GM19239 (cell line): ENCODE measurements at places on chromosomes 12 and 14.

GRCh38 chr14:104100171-104101085 is 14.9 kb downstream of the ASPG start:
- no peak for DNase-seq

- DNase-seq = no peak
Observed at GRCh38 chr12:94617101-94617500, 33.3 kb downstream of the TMCC3 start.

- DNase-seq = peak; percentile 26
Observed at GRCh38 chr12:103884316-103884715, 43.3 kb upstream of the NT5DC3 start.

DNA sequence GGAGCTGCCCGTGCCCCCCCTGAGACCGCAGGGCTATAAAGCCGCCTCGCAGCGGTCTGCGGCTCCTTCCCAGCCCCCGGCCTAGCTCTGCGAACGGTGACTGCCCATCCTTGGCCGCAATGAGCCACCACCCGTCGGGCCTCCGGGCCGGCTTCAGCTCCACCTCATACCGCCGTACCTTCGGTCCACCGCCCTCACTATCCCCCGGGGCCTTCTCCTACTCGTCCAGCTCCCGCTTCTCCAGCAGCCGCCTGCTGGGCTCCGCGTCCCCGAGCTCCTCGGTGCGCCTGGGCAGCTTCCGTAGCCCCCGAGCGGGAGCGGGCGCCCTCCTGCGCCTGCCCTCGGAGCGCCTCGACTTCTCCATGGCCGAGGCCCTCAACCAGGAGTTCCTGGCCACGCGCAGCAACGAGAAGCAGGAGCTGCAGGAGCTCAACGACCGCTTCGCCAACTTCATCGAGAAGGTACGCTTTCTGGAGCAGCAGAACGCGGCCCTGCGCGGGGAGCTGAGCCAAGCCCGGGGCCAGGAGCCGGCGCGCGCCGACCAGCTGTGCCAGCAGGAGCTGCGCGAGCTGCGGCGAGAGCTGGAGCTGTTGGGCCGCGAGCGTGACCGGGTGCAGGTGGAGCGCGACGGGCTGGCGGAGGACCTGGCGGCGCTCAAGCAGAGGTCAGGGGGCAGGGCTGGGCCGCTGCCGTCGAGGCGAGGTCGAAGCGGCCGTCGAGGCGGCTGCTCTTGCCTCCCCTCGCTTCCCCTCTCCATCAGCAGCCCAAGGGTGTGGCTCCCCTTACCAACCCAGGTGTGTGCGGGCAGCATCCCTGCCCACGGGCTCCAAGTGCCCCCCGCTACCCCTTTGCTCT is at the start of gene PRPH:
PRPH (plus strand) TSS at position 66 of the 855 bp plus-strand sequence; CDS start at position 120, 54 bp downstream.
- no peak for DNase-seq

DNA sequence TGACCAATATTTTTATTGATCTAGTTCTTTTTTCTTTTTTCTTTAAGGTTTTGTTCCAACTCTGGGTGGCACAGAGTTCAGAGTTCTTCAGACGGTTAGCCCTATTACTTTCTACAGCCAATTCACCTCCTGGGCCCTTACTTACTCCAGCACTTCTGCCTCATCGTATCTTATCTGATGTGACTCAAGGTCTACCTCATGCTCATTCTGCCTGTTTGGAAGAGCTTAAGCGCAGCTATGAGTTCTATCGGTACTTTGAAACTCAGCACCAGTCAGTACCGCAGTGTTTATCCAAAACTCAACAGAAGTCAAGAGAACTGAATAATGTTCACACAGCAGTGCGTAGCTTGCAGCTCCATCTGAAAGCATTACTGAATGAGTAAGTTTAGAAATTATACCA is 64.7 kb downstream of the VEZT start:
- no peak for DNase-seq

DNA sequence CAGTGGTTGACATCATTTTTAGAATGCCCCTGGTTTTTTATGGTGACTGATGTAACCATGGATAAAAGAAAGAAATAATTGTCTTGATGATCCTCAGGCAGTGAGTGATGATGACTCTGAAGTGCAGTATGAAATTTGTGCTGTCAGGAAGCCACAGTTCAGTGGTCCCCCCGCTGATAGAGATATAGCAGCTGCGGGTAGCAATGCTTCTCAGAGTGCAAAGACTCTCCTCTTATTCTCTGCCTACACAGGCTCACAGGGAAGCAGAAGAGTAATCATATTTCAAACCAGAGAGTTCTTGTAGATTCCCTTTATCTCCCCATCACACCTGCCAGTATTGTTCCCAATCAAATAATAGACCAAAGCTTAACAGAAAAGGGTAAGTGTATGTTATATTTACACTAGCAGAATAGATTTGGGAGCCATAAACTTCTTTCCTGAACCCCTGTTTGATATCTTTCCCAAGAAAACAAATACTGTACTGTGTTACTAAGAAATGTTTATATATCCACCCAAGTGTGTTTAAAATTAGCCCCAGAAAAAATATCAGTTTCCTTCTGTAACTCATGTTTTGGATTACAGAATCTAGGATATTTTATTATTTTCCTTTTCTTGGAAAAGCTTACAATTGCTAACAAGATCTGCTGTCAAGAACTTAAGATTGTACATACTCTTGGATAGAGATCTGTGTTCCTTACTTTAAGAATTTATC is 1817.4 kb upstream of the FLRT2 start:
- DNase-seq = no peak

GRCh38 chr12:47698055-47698454 is 7.8 kb downstream of the RPAP3 start:
- no peak for DNase-seq

DNA sequence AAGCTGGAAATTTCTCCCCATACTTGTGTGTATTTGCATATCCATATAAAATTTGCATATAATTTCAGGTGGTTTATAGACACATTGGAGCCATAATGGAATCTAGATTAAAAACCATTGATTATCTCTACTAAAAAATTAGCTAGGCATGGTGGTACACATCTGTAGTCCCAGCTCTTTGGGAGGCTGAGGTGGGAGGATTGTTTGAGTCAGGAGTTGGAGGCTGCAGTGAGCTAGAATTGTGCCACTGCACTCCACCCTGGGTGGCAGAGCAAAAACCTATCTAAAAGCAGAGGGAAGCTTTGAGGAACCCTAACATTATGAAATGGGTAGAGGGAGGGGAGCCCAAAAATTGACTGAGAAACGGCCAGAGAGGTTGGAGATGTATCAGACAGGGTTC is 2.6 kb upstream of the RDH11 start:
- DNase-seq = no peak

GRCh38 chr12:124305776-124306685 is 11.1 kb downstream of the RFLNA start:
- no peak for DNase-seq
